Ovary (tissue), 10 donors: ENCODE measurements at places on chromosomes 4 and X. TPM values are rescaled to one million over a fixed set of nuclear protein-coding genes. Genes with fewer than 3 reads are reported as not detected.

The POU4F2 gene
- total RNA-seq = not detected

The PAGE2B gene
- not detected for total RNA-seq

The DUX4 gene
- total RNA-seq = not detected

The KCND1 gene
- 2.0 TPM for total RNA-seq

The ATP7A gene
- total RNA-seq = 10.2 TPM

The PRKX gene
- total RNA-seq = 23.1 TPM

The ATP10D gene
- total RNA-seq = 11.9 TPM

The TMEM35A gene
- total RNA-seq = 3.1 TPM

DNA sequence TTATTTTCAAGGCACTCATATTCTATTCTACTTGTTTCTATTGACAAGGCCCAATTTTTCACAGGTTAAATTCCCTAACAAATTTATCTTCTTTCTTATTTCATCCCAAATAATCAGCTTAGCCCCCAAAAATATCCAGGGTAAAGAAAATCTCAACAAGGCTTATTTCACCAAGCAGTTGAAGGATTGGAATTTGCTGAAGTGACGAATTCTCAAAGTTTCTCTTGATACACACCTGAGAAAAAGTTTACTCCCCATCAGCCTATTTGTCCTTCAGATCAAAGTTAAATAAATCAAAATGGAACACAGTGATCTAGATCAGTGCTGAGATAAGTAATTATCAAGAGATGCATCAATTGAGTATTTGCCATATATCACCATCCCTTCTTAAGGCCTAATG lies 106.9 kb downstream of the ATRX start:
- no peak overlapping the region for H3K27ac ChIP-seq
- H3K4me3 ChIP-seq = no peak overlapping the region
- no peaks in the 10 kb centered on the region for H3K27me3 ChIP-seq
- no peak for DNase-seq

- H3K27me3 ChIP-seq = no peaks in the 10 kb centered on the region
- H3K27ac ChIP-seq = no peak overlapping the region
- H3K4me1 ChIP-seq = peaks cover 6% of the 10 kb centered on the region
- no peak for DNase-seq
- H3K4me3 ChIP-seq = no peak overlapping the region
Measured at GRCh38 chr4:128716338-128716737, 93.2 kb upstream of the JADE1 start.

GRCh38 chrX:123771449-123772064 lies 38.7 kb upstream of the THOC2 start:
- no peak overlapping the region for H3K27ac ChIP-seq
- no peaks in the 10 kb centered on the region for H3K4me1 ChIP-seq
- H3K27me3 ChIP-seq = no peaks in the 10 kb centered on the region
- no peak for DNase-seq
- H3K4me3 ChIP-seq = no peak overlapping the region

- no peak overlapping the region for H3K4me3 ChIP-seq
- DNase-seq = no peak
Measured at GRCh38 chrX:19727887-19728648, 159.3 kb downstream of the SH3KBP1 start.

- no peaks in the 10 kb centered on the region for H3K27me3 ChIP-seq
- H3K4me3 ChIP-seq = no peak overlapping the region
- H3K36me3 ChIP-seq = no peaks in the 10 kb centered on the region
- no peak for DNase-seq
Measured at GRCh38 chr4:88130544-88131305, 27.7 kb downstream of the ABCG2 start.

- no peak overlapping the region for H3K27ac ChIP-seq
- DNase-seq = no peak
- H3K36me3 ChIP-seq = no peaks in the 10 kb centered on the region
- H3K4me1 ChIP-seq = no peaks in the 10 kb centered on the region
- no peak overlapping the region for H3K4me3 ChIP-seq
- no peaks in the 10 kb centered on the region for H3K27me3 ChIP-seq
Measured at GRCh38 chrX:103347682-103348397, 8.5 kb upstream of the TCEAL9 start.

DNA sequence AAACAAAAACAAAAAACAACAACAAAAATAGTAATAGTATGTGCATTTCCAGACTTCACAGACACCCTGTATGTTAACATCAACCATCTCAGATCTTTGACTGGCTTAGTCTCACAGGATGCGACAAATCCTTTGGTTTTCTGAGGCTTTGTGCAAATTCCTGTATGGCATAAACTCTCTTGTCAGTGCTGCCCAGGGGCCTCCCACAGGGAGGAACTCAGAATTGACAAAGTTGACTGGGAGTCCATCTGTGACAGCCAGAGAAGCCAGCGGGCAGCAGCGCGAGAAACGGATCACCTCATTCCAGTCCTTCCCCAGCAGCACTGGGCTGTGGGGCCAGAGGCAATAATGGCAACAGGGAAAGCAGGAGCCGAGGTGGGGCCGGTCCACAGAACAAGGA lies 19.1 kb upstream of the DDX3X start:
- H3K27ac ChIP-seq = no peak overlapping the region
- no peaks in the 10 kb centered on the region for H3K36me3 ChIP-seq
- DNase-seq = no peak
- H3K4me1 ChIP-seq = no peaks in the 10 kb centered on the region

DNA sequence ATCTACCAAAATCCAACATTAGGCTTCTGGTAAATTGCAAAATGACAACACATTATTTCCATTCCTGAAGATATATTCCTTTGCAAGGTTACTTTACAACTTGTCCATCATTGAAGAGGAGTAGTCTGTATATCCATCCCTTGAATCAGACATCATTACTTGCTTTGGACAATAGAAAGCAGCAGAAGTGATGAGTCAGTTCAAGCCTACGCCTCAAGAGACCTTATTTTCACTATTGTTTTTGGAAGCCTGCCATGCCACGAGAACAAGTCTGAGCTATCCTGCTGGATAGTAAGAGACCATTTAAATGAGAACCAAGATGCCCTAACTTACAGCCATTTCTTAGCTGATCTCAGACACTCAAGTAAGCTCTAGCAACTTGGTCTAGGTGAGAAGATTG lies 246.0 kb upstream of the HHIP start:
- H3K36me3 ChIP-seq = no peaks in the 10 kb centered on the region
- DNase-seq = no peak
- no peaks in the 10 kb centered on the region for H3K4me1 ChIP-seq
- no peak overlapping the region for H3K4me3 ChIP-seq
- H3K27me3 ChIP-seq = no peaks in the 10 kb centered on the region

GRCh38 chr4:116870686-116871085 lies 214.7 kb downstream of the TRAM1L1 start:
- no peak overlapping the region for H3K27ac ChIP-seq
- DNase-seq = no peak
- H3K27me3 ChIP-seq = no peaks in the 10 kb centered on the region
- no peak overlapping the region for H3K4me3 ChIP-seq
- no peaks in the 10 kb centered on the region for H3K36me3 ChIP-seq

DNA sequence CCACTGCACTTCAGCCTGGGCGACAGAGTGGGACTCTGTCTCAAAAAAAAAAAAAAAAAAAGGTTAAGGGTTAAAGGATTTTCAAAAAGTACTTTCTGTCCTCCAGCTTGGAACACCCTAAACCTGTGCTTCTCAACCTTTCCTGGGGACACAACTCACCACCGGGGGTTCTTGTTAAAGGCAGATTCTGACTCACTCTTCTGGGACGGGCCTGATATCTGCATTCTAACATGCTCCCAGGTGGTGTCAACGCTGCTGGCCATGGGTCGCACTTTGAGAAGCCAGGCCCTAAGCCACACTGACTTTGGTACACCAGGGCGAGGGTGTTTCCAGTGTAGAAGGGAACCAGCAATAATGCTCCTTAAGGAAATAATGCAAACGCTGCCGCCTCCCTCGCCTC lies 46.1 kb downstream of the AFAP1 start:
- H3K27ac ChIP-seq = no peak overlapping the region
- no peaks in the 10 kb centered on the region for H3K27me3 ChIP-seq
- H3K36me3 ChIP-seq = no peaks in the 10 kb centered on the region
- H3K4me3 ChIP-seq = no peak overlapping the region
- DNase-seq = no peak

DNA sequence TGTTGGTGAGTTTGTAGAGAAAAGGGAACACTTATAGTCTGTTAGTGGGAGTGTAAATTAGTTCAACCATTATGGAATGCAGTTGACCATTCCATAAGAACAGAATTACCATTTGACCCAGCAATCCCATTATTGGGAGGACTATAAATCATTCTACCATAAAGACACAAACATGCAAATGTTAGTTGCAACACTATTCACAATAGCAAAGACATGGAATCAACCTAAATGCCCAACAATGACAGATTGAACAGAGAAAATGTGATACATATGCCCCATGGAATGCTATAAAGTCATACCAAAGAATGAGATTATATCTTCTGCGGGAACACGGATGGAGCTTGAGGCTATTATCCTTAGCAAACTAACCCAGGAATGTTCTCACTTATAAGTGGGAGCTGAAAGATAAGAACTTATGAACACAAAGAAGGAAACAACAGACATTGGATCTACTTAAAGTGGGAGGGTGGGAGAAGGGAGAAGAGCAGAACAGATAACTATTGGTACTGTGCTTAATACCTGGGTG lies 1819.2 kb upstream of the ADGRL3 start:
- H3K27ac ChIP-seq = no peak overlapping the region
- no peak overlapping the region for H3K4me3 ChIP-seq
- no peaks in the 10 kb centered on the region for H3K27me3 ChIP-seq
- H3K36me3 ChIP-seq = no peaks in the 10 kb centered on the region
- no peak for DNase-seq
- no peaks in the 10 kb centered on the region for H3K4me1 ChIP-seq

DNA sequence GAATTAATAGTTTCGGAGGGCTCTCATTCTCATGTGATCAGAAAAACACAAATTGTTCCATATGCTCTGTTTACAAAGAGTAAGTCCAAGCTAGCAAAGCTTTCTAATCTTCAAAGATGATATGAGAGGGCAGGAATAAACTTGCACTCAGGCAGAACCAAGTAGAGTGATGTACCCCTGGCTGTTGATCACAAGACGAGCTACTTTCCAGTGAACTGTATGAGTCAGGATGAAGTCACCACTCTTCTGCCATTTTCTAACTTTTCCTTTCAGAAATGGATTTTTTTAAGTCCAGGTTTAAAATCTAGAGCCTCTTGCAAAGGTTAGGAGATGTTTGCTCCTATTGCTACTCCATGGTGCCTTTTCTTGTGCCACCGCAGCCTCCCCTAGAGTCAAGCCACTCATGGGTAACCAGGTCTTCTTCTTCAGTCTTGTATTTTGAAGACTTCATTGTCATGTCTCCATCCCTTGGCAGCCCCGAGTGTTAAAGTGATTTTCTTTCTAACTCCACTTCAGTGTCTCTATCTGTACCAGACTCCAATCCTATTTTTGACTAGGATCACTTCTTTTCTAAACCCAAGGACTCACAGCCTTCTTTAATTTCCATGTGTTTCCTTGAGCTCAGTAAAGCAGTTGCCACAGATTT lies 171.9 kb upstream of the GALNT7 start:
- DNase-seq = no peak
- H3K36me3 ChIP-seq = no peaks in the 10 kb centered on the region
- H3K4me1 ChIP-seq = no peaks in the 10 kb centered on the region

DNA sequence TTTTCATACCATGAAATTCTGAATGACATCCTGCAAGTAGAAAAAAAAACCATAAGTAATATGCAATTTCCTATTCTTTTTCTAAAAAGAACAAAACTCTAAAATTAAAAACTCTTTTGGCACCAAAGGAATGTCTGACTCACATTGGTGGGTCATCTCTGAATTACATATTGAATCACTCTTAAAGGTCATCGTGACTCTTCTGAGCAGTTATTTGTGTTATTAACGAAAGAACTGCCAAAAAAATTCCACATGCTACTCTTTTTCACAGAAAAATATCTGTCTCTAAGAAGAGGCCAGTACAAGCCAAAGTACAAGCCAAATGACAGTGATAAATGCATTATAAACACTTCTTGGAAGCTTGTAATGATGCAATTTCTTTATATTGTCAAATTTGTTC lies 282.2 kb downstream of the GUCY2F start:
- H3K4me1 ChIP-seq = no peaks in the 10 kb centered on the region
- no peak overlapping the region for H3K27ac ChIP-seq
- no peak for DNase-seq
- H3K36me3 ChIP-seq = no peaks in the 10 kb centered on the region
- H3K27me3 ChIP-seq = no peaks in the 10 kb centered on the region

- H3K4me3 ChIP-seq = peak overlapping the region; percentile 20
- H3K4me1 ChIP-seq = no peaks in the 10 kb centered on the region
- H3K27me3 ChIP-seq = no peaks in the 10 kb centered on the region
- peak; percentile 60 for DNase-seq
- H3K27ac ChIP-seq = peak overlapping the region; percentile 93
- no peaks in the 10 kb centered on the region for H3K36me3 ChIP-seq
Measured at GRCh38 chrX:25005382-25006185, 10.2 kb downstream of the ARX start.

GRCh38 chrX:108415146-108415545 lies 23.1 kb downstream of the COL4A6 start:
- H3K27me3 ChIP-seq = no peaks in the 10 kb centered on the region
- H3K4me1 ChIP-seq = no peaks in the 10 kb centered on the region
- no peak for DNase-seq
- no peak overlapping the region for H3K4me3 ChIP-seq
- H3K36me3 ChIP-seq = no peaks in the 10 kb centered on the region

GRCh38 chr4:110004556-110004955 lies 91.9 kb downstream of the EGF start:
- no peak overlapping the region for H3K27ac ChIP-seq
- no peaks in the 10 kb centered on the region for H3K27me3 ChIP-seq
- no peak overlapping the region for H3K4me3 ChIP-seq
- no peaks in the 10 kb centered on the region for H3K4me1 ChIP-seq
